ENCODE measurements at places on chromosomes 2 and 18.

GRCh38 chr2:40213619-40214018 lies 238.3 kb downstream of the SLC8A1 start:
- peak; percentile 30 for DNase-seq

- DNase-seq: no peak
Measured at GRCh38 chr2:70514612-70515055, 39.0 kb downstream of the TGFA start.

DNA sequence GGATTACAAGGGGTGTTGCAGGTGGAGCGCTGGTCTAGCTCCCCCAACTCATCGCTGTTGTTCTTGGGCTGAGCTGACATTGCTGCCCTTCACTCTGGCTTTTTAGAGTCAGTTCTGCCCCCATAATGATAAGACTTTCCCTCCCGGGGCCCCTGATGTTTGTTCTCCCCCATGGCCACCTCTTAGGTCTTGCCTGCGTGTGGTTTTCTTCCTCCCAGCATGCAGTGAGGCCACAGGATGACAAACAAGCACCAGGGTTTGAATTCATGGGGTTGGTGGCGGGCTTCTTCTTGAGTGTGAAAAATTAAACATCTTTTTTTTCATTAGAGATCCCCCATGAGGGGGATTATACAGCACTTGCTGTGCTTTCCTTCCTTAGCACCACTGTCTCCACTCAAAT lies 74.1 kb downstream of the CTAGE1 start:
- no peak for DNase-seq

DNA sequence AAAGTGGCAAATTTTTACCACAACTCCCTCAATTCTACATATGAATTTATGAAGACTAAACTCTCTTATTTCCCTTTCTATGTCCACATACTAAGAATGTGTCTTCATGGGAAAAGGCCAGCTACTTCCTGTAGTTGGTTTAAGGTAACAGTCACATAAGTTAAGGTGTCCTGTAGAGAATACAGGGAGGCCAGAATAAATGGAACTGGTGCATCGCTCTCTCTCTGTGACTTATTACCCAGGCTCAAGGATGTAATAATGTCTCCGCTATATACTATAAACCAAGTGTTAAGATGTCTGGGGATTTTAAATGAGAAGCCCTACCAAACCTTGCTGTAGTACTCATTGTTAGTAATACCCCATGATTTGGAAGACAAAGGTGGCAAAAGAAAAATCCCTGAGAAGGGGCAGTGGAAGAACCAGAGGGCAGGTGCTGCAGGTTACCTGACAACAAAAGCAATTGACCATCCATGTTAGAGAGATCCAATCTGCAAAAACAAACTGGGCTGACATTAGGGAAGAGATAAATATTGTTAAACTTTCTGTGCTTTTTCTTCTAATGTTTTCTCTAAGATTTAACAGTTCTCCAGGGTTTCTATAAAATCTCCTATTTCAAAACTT lies 372.8 kb downstream of the TMX3 start:
- no peak for DNase-seq

GRCh38 chr2:68104111-68104835 lies 41.5 kb upstream of the C1D start:
- no peak for DNase-seq

DNA sequence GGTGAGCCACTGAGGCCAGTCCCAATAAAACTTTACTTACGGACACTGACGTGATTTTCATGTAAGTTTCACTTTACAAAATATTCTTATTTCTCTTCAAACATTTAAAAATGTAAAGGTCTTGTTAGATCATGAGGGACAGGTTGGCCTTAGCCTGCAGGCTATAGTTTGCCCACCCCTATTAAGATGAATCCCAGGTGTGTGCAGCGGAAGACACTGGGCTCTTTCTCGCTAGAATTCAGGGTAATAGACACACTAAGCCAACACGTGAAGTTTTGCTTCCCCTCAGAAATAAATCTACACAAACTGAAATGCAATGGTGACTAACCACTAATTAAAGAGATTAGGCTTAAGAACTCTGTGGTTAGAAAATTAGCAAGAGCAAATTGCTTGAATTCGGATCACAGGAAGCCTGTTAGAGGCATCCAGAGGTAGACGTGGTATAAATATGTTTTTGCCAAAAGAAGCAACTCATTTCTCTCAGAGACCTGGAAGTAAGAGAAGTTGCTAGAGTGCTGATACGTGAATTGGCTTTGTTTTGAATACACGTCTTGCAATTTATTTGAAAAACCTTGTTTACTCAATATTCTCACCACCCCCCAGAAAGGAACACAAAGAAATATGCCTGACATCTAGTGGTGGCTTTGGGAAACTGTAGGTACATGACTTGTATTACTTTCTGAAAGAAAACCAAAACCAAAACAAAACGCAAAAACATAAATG lies 151.6 kb downstream of the DTNB start:
- DNase-seq: peak; percentile 93

DNA sequence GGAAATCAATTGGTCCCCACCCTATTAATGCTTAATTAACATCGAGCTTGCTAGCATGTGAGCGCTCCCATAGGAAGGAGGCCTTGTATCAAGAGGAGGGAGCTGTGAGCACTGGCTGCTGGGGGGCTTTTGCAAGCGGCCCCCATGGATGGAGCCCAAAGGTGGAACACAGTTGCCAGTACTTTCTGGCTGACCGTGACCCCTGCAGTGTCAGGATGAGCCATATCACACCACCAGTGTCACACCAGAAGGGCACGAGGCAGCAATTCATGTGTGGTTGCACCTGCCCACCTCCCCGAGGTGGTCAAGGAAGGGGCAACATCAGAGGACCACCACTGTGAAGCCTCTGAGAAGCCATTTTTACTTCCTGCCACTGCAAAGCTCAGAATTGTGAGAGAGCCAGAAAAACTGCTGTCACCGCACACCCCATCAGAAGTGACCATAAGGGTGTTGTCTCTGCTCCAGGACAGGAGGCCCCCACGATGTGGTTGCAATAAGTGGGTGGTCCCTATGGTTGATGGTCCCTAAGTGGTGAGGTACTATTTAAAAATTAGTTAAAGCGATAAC lies 99.8 kb upstream of the RAB6C start:
- DNase-seq: no peak

- DNase-seq: no peak
Measured at GRCh38 chr2:127893033-127893432, 7.3 kb upstream of the AMMECR1L start.

DNA sequence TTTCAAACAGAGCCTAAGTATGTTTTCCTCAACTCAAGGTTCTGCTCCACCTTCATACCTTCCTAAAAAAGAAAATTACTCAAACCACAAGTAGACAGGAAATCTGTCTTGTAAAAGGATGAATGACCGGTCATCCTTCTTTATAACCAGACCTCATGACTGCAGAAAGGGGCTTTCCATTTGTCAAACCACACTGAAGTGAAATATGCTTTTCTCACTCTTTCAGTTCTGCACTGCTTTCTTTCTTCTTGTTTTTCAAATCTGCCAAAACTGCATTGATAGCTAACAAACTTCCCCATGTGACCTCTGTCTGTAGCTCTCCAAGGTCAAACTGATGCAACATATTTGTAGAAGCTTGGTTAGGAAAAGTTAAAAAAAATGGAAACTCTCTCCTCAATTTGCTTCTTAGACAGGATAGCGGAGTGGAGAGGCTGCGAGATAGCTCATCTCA lies 308.9 kb upstream of the CCDC68 start:
- no peak for DNase-seq

- no peak for DNase-seq
Measured at GRCh38 chr18:25240420-25240770, 111.6 kb downstream of the ZNF521 start.

DNA sequence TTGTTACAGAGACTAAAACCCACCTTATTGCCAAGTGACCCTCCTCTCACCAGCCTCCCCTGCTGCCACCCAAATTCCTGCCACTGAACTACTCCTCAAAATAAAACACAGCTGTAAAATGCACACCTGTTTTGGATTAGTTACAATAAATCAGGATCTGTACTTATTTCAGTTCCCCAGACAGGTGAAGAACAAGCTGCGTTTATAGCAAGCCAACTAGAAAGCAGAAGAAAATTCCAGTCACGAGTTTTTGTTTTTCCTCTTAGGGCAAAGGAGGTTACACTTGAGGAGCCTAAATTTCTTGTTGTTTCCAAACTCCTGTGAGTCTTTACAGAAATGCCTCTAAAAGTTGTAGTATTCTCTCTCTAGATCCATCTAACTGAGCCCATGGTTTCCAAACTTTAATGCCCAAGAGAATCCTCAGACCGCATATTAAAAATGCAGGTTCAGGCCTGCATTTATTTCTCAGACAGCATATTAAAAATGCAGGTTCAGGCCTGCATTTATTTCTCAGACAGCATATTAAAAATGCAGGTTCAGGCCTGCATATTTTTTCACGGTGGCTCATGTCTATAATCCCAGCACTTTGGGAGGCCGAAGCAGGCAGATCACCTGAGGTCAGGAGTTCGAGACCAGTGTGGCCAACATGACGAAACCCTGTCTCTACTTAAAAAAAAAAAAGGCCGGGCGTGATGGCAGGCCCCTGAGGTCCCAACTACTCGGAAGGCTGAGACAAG lies 62.2 kb downstream of the ALPK2 start:
- DNase-seq: peak; percentile 42

- no peak for DNase-seq
Measured at GRCh38 chr2:19026261-19026660, 332.2 kb downstream of the OSR1 start.

GRCh38 chr2:239545741-239546392 lies 145.0 kb upstream of the HDAC4 start:
- DNase-seq: no peak

DNA sequence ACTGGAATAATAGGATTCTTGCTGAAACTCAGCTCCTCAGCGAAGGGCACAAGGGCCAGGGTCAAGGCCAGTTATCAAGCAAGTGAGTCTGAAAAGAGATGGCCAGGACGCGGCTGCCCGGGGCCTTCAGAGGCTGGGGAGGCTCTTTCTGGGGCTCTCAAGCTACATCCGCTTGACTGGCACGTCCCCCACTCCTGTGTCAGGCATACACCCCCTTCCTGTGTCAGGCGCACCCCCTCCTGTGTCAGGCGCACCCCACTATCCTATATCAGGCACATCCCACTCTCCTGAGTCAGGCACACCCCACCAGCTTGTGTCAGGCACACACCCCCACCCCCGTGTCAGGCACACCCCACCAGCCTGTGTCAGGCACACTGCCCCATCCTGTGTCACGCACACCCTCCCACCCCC lies 91.8 kb downstream of the TPO start:
- DNase-seq: no peak

- no peak for DNase-seq
Measured at GRCh38 chr2:1051075-1051474, 100.4 kb downstream of the SNTG2 start.

- no peak for DNase-seq
Measured at GRCh38 chr2:207952564-207953345, 72.6 kb downstream of the PLEKHM3 start.

DNA sequence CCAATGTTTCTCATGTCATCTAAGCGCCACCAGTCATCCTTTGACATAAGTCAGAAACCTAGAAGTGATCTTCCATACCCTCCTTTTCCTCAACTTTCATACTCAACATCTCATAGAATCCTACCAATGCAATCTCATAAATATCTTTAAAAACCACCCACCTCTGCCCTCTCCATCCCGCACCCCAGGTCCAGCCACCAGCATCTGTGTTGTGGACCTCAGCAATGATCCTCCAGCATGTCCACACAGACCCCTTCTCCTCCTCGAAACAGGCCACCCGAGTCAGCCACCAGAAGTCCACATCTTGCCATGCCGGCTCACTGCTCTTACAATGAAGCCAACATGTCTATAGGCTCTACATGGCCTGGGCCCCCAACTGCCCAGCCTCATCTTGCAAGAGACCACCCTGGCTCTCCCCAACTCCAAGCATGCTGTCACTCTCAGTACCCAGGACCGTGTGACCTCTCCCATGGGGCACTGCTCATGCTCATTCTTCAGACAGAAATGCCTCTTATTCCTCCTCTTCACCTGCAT lies 636.7 kb upstream of the ID2 start:
- no peak for DNase-seq

GRCh38 chr2:55883357-55883756 lies 40.2 kb downstream of the EFEMP1 start:
- no peak for DNase-seq

GRCh38 chr2:157444641-157445040 lies 752 bp upstream of the CYTIP start:
- no peak for DNase-seq

DNA sequence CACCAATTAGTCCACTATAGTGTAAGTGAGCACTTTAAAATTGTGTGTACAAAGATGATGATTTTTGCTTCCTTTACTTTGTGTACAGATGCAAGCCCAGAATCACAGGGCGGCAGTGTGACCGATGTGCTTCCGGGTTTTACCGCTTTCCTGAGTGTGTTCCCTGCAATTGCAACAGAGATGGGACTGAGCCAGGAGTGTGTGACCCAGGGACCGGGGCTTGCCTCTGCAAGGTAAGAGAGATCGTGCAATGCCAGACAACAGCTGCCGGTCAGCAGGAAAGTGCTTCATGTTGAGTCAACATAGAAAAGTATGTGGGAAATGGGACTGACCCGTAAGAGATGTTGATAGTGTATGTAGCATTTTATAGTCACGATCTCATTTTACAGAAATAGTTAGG lies 156.8 kb upstream of the TTC39C start:
- no peak for DNase-seq

DNA sequence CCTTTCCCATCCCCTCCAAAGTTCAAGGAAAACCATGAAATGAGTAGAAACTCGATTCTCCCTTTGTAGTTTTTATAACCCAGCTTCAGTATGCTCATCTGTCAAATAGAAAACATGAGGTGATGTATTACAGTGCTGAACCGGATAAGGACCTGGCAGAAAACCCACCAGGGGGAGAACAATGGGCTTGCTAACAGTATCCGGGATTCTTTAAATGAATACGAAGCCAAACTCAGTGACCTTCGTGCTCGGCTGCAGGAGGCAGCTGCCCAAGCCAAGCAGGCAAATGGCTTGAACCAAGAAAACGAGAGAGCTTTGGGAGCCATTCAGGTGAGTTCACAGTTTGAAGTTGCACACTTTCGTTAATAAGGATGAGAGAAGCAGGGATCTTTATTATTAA lies 113.6 kb upstream of the TTC39C start:
- no peak for DNase-seq

GRCh38 chr2:224134003-224134734 lies 95.1 kb upstream of the SERPINE2 start:
- DNase-seq: no peak

- no peak for DNase-seq
Measured at GRCh38 chr2:45178854-45179253, 169.6 kb upstream of the SIX2 start.

Measured in pons (tissue), 1 donor.